ENCODE measurements at places on chromosomes 5 and 9.

DNA sequence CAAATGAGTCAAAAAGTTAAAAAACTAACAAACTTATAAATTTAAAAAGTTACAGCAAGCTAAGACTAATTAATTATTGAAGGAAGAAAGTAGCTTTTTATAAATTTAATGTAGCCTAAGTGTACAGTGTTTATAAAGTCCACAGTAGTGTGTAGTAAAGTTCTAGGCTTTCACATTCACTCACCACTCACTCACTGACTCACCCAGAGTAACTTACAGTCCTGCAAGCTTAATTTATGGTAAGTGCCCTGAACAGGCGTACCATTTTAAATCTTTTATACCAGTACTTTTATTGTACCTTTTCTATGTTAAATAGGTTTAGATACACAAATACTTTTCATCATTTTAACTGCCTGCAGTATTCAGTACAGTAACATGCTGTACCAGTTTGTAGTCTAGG is 80.0 kb upstream of the C9orf72 start:
- no peaks in the 10 kb centered on the region for H3K27me3 ChIP-seq
- no peaks in the 10 kb centered on the region for H3K4me1 ChIP-seq
- H3K36me3 ChIP-seq: no peaks in the 10 kb centered on the region
- H3K4me3 ChIP-seq: no peak overlapping the region
- no peak overlapping the region for H3K27ac ChIP-seq

DNA sequence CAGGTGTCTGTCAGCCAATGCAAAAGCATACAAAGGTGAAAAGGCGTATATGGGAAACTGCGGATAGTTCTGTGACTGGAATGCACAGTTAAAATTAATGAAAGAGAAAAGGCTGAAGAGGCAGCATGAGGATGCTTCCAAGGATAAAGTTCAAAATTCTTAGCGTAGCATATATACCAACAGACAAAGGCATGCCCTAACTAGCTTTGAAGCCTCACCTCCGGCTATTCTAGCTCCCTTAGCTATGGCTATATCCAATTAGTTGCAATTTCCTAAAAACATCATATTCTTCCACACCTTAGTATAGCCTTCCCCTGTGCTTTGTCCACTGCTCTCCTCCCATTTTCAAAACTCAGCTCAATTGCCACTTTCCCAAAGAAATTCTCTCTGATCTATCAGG is 1.4 kb upstream of the DNAJA1 start:
- H3K27ac ChIP-seq: peak overlapping the region; percentile 94
- no peak for DNase-seq
- no peaks in the 10 kb centered on the region for H3K27me3 ChIP-seq
- H3K4me3 ChIP-seq: peak overlapping the region; percentile 92

GRCh38 chr5:40754381-40755092 is 1.2 kb downstream of the TTC33 start:
- H3K4me1 ChIP-seq: peaks cover 17% of the 10 kb centered on the region
- no peaks in the 10 kb centered on the region for H3K27me3 ChIP-seq
- peak overlapping the region; percentile 92 for H3K27ac ChIP-seq
- DNase-seq: no peak

DNA sequence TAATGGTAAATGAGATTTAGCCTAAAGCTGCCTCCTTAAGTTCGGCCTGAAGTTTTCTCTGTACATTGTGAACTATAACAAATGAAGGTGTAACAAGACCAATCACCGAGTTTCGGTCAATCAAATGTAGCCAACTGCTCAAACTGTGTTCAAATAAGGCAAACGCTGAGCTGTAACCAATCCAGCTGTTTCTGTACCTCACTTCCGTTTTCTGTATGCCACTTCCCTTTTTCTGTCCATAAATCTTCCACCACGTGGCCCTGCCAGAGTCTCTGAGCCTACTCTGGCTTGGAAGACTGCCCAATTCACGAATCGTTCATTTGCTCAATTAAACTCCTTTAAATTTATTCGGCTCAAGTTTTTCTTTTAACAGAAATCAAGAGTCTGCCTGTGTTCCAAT is 193.5 kb upstream of the KLF9 start:
- DNase-seq: no peak
- no peak overlapping the region for H3K27ac ChIP-seq
- H3K4me1 ChIP-seq: peaks cover under 1% of the 10 kb centered on the region
- no peak overlapping the region for H3K4me3 ChIP-seq
- H3K36me3 ChIP-seq: no peaks in the 10 kb centered on the region
- no peaks in the 10 kb centered on the region for H3K27me3 ChIP-seq

- no peaks in the 10 kb centered on the region for H3K27me3 ChIP-seq
- H3K36me3 ChIP-seq: no peaks in the 10 kb centered on the region
- H3K4me1 ChIP-seq: peaks cover 8% of the 10 kb centered on the region
- H3K27ac ChIP-seq: peak overlapping the region; percentile 1
- DNase-seq: no peak
These were observed 10.5 kb downstream of the SH2D3C start for GRCh38 chr9:127767909-127768331.

DNA sequence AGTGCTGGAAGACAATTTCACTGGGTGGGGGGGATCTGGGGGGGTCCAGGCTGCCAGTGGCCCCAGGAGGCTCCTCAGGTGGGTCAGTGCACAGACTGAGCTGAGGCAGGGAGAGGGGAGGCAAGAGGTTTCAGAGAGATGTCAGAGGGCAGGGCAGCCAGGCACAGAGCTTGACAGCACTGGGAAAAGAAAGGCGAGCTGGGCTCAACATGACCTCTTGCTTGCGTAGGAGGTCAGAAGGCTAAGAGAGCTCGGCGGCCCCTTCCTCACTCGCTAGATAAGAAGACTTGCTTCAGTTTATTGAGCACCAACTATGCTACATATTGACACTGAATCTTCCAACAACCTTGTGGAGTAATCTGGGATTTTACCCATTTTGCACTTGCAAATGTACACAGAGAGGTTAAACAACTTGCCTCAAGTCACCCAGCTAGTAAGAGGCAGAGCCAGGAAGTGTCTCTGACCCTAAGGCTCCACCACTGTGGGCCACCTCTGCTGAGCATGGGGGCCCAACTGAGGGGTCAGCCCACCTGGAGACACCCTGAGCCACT is 3.5 kb downstream of the PDLIM7 start:
- H3K4me1 ChIP-seq: peaks cover 55% of the 10 kb centered on the region
- peaks cover 50% of the 10 kb centered on the region for H3K36me3 ChIP-seq
- H3K27ac ChIP-seq: peak overlapping the region; percentile 100
- H3K27me3 ChIP-seq: no peaks in the 10 kb centered on the region
- DNase-seq: no peak
- H3K4me3 ChIP-seq: peak overlapping the region; percentile 90

Data from thoracic aorta (tissue), 2 donors.